Adipocyte (in vitro differentiated cells): ENCODE measurements at places on chromosomes 6 and 20.

- no peak for DNase-seq
These were observed 44.4 kb downstream of the FYN start for GRCh38 chr6:111828809-111829208.

DNA sequence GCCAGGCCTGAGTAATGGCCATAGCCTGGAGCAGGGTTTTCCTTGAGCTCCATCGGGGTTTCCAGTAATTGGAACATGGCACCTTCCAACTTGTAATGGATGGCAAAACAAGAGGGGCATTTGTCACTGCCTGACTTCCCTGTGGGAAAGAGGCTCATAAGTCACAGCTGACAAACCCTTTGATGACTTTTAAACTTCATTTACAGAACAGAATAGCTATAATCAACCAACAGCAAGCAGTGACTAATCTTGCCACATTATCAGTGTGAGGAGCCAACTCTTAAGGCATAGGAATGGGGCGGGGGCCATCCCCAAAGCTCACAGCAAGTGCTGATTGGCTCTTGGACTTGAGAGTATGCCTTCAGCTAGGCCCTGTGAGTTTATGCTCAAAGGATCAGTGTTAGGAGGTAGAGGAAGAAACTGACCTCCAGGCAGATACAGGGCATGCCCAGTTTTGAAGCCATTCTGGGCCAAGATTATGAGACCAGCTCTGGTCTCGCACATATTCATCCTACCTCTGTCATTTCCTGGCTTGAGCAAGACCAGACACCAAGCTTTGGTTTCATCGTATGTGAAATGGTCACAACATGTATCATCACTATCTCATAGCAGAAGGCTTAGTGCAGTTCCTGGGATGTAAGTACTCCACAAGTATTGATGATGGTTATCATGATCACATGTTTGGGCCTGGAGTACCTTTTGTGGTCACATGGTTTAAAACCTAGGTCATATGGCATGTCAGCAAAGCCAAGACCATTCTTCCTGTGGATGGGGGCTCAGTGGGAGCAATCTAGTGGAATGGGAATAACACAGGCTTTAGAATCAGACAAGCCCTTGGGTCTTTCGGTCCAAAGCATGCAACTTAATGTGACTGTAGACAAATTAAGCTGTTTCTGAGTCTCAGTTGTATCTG, 49.2 kb downstream of the EIF2S2 start:
- DNase-seq = no peak

- no peak for DNase-seq
These were observed 167.9 kb upstream of the TNFAIP3 start for GRCh38 chr6:137699031-137699683.

GRCh38 chr6:31559606-31559957, 12.2 kb downstream of the NFKBIL1 start:
- no peak for DNase-seq

- no peak for DNase-seq
These were observed 159.8 kb upstream of the GGTLC1 start for GRCh38 chr20:24148372-24148771.

- peak; percentile 62 for DNase-seq
These were observed 119.4 kb downstream of the TBX18 start for GRCh38 chr6:84645000-84645399.

DNA sequence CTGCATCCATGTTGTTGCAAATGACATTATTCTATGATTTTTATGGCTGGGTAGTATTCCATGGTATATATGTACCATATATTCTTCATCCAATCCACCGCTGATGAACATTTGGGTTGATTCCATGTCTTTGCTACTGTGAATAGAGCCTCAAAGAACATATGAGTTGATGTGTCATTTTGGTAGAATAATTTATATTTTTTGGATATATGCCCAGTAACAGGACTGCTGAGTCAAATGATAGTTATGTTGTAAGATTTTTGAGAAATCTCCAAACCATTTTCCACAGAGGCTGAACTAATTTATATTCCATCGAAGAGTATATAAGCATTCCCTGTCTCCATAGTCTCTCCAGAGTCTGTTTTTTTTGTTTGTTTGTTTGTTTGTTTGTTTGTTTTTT, 1373.5 kb downstream of the GRIK2 start:
- peak; percentile 1 for DNase-seq

DNA sequence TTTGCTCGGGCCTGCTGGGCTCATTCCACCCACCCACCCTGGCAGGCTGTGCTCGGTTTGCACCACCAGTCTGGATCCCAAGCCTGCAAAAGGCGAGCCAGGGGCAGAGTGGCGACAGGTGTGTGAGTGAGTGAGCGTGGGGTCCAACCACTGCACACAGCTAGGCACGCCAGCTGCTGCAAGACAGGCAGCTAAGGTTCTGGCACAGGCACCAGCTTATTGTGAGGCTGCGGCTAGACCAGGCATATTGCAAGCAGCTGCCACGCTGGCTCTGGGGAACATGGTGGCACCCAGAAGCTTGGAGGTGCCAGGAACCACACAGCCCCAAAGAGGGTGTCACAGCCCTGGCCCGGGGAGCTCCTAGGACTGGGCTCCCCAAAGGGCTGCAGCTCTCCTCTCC, 205.1 kb downstream of the ANKRD60 start:
- DNase-seq = no peak

DNA sequence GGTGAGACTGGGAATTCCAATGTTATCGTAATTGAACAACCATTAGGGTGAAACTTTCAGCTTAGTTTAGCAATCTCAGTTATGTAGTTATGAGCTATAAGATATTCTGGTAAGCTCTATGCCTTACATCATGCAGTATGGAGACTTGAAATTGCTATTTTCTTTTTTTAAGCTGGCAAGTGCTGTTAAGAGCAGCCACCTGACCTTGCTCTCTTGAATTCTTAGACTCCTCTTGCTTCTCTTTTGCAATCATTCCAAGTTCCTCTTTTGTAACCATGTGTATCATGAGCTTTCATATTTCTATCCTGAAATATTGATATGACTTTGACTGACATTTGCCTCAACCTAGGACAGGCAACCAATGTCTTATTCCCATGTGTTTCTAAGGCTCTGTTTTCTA, 446.3 kb upstream of the SLC35B3 start:
- DNase-seq = no peak

- no peak for DNase-seq
These were observed 420.9 kb upstream of the PLCB4 start for GRCh38 chr20:8647961-8648441.

DNA sequence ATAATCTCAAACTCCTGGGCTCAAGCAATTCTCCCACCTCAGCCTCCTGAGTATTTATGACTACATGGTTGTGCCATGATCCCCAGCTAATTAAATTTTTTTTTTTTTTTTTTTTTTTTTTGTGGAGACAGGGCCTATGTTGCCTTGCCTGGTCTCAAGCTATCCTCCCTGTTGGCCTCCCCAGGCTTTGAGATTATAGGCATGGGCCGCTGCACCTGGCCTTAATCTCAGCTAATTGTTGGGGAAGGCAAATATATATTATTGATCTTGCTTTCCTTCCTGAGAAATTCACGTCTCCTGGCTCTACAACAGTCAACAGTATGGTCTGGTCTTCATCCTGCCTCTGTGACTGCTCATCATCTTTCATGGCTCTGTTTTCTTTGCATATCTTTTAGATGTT, 20.1 kb downstream of the PCMT1 start:
- DNase-seq = no peak

DNA sequence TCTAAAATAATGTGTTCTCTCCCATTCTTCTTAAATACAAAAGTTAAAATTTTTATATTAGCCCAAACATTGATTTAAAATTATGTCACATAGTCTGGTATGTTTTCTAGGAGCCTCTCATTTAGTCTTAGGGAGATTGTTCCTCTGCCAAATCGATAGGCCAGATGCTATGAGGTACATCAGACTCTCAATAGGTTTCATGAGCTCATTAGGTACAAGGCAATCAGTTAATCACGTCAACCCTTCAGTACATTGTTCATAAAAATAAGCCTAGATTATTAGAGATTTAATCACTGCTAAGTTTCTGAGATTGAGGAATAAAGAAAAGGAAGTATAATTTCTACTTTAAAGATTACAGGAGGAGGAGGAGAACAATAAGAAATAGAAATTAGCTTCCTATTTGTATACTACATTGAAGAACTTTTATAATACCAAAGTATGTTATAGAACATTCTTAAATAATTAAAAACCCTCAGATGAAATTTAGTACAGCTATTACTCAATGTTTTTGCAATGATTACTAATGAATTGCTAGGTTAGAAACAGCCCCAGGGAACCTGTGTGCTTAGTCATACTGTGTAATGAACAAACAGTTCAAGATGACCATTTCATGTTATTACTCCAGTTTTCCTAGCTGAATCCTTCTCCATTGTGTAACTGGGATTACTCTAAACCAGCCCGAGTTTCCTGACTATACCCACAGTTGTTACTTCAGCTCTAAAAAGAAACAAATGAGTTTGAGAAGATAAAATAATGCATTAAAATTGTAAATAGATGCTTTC, 117.0 kb downstream of the BMP5 start:
- DNase-seq = peak; percentile 96

DNA sequence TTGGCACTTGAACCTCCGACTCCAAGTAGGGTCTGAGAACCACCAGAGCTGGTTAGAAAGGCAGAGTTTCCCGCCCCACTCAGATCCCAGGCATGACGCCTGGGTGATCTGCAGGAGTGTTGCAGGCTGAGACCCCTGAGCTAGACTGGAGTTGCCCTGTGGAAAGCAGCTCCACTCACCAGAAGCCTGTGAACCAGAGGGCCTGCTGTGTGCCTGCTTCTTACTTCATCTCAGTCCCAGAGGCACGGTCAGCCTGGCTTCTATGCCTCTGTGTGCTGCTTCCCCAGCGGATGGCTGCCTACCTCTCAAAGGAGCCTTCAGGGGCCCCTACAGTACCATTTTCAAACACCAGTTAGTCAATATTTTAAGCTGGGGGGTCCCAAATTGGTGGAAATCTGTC, 15.6 kb upstream of the CCN6 start:
- peak; percentile 23 for DNase-seq

DNA sequence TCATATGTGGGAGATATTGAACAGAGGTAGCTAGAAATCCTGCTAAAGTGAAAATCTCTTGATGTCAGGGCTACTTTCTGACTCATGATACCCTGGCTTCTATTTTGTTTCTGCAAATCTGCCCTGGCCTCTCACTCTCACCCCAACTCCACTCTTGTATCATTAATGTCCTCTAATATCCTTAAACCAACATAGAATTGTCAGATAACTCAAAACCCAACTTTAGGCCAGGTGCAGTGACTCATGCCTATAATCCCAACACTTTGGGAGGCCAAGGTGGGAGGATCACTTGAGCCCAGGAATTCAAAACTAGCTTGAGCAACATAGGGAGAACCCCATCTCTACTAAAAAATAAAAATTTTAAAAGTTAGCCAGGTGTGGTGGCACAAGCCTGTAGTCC, 33.8 kb upstream of the OSTM1 start:
- DNase-seq = no peak
